GM19239 (cell line): ENCODE measurements at places on chromosomes 7 and 10.

GRCh38 chr10:17479015-17479615, 24.7 kb upstream of the ST8SIA6 start:
- DNase-seq: no peak

DNA sequence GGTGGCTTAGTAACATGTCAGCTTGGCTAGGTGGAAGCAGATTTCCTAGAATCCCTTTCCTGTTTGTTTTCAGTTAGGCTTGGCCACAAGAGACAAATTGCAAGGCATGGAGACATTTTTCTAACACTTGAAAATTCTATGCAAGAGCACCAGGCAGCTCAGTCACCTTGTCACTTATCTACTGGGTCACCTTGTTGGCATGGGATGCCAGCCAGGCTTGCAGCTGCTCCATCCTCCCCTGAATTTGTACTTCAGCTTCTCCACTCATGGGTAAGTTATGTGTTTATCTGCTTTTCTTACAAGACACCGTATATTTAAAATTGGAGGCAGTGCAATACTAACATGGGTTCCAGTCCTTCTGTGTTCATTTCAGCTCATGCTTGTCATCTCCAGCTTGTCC, 40.2 kb upstream of the CCSER2 start:
- no peak for DNase-seq

- no peak for DNase-seq
Measured at GRCh38 chr10:3766046-3766756, 18.8 kb downstream of the KLF6 start.

GRCh38 chr10:53477313-53477675, 704.7 kb upstream of the MBL2 start:
- DNase-seq: no peak

DNA sequence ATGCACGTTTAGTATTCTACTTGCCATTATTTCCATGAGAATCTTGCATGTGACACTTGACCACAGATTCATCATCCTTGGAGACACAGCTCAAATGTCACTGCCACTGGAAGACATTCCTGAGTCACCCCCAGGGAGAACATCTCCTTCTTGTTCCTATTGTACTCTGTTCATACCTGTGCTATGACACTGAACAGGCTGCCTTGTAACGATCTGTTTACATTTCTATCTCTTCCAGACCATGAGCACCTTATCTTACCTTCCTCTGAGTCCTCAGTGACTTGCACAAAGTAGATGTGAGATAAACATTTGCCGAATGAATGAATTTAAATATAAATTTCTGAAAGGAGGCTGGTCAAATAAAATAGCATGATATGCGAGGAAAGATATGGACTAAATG, 331.9 kb upstream of the LRRN3 start:
- DNase-seq: no peak

DNA sequence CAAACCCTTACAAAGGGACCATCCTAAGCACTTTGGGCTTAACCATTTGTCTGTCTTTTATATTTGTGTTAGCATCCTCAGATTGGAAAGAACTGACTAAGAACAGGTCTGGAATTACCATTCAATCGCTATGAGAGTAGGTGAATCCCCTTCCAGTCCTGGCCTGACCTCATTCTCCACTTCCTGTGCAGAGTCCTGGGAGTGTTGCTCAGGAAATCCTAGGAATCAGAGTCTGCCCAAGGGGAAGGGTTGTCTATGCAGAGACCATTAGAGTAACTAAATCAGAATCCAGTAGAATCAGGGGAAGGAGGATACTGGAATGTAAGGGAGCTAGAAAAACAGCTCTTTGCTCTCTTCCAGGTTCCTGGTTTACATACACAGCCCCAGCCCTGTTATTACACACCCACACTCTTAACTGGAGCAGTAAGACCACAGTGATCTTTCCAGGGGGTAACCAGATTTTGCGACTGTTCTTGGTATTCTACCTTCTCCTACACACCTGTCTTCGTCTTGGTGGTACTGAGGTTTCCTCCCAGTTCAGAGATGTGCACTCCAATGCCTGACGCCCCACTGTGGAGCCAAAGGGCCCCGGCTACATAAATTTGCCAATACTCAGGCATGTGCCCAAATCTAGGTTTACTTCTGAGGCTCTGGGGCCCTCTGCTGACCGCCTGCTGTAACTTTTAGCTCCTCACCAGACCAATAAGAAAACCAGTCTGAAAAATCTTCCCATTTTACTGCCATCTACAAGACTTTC, 103.7 kb downstream of the RNF216 start:
- DNase-seq: no peak

GRCh38 chr7:67743501-67743900, 746.9 kb downstream of the TYW1 start:
- no peak for DNase-seq
